ENCODE measurements at places on chromosomes 7 and 10.

- DNase-seq: no peak
Measured at GRCh38 chr7:110962374-110962773, 128.6 kb upstream of the LRRN3 start.

- no peak for DNase-seq
Measured at GRCh38 chr10:67666416-67667034, 29.5 kb downstream of the CTNNA3 start.

- no peak for DNase-seq
Measured at GRCh38 chr7:90229682-90230081, 15.3 kb upstream of the CFAP69 start.

DNA sequence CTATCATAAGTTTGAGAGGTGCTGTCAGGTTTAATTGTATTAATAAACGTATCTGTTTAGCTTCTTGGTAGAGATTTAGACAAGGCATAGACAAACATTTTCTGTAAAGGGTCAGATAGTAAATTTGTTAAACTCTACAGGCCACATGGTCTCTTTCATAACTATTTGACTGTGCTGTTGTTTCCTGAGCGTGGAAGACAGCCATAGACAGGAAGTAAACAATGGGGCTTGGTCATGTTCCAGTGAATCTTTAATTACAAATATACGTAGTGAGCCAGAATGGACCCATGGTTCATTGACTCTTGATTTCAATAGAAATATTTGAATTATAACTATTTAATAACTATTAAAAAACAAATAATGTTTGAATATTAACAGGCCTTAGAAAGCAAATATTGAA is 451.1 kb downstream of the SH2D4B start:
- DNase-seq: no peak

- DNase-seq: peak; percentile 81
Measured at GRCh38 chr7:519484-520390, at the start of gene PDGFA. PDGFA (minus strand) TSS chr7:519846; CDS start chr7:519001, 845 bp downstream.

- no peak for DNase-seq
Measured at GRCh38 chr10:500876-501275, 188.6 kb downstream of the DIP2C start.

- DNase-seq: no peak
Measured at GRCh38 chr7:26193432-26194207, 6.9 kb downstream of the HNRNPA2B1 start.

DNA sequence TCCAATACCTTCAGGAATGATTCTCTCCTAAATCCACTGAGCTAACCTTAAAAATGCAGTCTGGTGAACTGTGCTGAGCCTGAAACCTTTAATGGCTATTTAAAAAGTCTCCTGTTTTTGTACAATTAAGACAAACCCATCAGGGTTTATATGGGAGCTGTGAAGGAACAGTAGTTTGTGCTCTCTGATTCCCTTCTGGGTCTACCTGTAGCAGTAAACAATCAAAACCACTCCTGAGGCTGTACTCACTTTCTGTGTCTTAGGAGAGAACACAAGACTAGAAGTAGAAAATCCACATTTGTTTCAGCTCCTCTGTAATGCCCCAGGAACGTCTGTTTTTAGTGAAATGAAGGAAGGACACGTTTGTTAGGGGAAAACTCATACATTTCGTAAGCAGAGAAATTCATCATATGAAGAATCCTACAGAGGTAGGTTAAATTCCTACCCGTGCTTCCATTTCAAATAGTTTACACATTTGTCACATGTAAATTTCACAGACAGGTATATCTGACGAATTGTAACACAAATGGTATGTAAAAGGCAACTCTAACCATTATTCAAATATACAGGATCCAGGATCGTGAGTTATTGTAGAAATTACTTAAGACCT is 2.6 kb downstream of the CUX1 start:
- no peak for DNase-seq

GRCh38 chr7:88758381-88759229 is 895 bp upstream of the ZNF804B start:
- peak; percentile 67 for DNase-seq

- DNase-seq: no peak
Measured at GRCh38 chr10:48614481-48615390, 9.9 kb upstream of the ARHGAP22 start.

DNA sequence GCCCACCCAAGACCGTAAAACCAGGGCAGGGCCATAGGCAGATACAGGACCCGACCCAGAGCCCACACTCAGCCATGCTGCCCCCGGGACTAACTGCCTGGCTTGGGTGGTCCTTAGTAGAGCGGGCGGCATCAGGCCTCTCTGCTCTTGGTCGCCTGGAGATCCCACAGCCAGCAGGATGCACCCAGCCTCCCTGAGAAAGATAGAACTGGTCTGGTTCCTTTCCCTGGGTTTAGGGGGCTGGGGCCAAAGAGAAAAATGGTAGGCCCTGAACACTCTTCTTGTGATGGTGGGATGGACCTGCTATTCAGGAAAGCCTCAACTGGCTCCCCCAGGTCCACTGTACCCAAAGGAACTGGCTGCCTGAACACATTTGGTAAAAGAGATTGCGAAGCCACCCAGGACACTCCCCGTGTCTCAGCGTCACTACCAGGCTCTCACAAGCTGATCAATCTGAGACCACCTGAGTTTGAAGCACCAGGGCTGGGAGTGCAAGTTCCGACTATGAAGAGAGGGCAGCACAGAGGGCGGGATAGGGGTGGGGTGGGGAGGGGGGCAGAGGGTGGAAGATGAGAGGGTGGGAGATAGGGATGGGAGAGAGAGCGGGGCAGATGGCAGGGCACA is 591.5 kb downstream of the DNAJB6 start:
- DNase-seq: no peak

DNA sequence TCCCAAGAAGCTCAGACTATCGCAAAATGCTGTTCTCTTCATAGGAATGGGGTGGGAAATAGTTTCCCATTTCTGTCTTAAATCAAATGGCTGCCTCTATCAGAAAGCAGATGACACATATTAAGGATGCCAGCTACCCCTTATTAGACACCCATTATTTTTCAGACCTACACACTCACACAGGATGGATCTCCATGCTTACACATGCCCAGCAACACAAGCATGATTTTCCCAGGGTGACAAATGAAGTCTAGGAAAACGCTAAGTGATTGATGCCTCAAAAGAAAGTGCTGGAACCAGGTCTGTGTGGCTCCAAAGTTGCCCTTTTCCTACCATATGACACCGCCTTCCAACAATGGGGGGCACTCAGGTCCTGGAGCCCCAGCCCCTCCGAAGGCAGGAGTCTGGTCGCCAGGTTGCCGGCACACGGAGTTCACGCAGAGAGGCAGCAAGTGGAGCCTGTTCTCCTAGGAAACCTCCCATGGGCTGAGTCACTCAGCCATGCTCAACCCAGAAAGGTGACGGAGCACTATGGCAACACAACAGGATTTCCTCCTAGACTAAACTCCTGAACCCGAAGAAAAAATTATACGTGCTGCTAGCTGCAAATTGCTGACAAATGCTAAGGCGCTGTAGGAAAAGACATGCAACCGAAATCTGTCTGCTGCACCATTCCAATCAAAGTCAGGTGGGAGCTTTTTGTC is 19.8 kb downstream of the VOPP1 start:
- DNase-seq: no peak

DNA sequence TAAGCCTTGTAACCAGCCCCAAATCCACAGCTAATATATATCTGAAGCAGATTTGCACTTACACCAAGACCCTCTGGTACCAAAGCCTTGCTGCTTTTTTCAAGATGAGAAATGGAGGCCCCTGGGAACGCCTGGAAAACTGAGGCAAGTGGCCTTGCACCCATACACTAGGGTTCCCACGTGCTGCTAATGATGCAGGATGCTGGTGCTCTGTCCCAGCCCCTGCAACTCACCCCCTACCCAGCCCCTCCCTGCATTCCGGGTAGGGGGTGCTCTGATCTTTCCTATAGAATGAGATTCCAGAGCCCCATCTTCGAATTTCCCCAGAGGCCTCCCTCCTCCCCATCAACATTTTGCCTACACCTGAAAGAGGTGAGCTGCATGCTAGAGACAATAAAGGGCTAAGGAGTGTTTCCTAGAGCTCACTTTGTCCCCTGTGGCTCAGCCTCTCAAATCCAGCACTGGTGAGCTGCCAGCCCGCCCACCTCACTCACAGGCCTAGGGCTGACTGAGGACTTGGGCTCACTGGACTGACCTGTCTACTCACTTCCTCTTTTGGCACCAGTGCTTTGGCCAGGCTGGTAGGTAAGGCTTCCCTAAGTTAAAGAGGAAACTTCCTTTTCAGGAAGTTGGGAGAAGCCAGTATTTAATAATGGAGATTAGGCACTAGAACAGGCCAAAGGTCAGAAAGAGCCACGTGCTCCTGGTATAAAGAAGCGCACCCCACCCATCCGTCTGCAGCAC is 9.8 kb downstream of the RBP4 start:
- no peak for DNase-seq

GRCh38 chr10:114301951-114302710 is 63.1 kb downstream of the VWA2 start:
- no peak for DNase-seq

DNA sequence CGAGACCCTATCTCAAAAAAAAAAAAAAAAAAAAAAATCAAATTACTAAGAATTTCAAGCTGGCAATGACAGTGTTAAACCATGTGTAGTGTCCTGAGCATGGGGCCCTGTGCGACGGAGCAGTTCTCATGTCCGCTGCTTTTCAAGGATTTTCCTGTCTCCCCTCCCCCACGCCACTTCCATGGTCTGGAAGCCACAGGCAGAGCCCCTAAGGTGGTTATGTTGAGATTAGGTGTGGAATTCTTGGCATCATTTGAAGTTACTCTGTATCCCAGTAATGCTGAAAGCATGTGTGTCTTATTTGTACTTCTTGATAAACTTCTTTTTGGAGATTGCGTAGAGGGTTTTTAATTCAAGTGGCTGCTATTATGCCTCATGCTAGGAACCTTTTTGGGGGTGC is 65.2 kb downstream of the PFKFB3 start:
- DNase-seq: no peak

GRCh38 chr10:61321041-61321857 is 131.9 kb downstream of the TMEM26 start:
- no peak for DNase-seq

DNA sequence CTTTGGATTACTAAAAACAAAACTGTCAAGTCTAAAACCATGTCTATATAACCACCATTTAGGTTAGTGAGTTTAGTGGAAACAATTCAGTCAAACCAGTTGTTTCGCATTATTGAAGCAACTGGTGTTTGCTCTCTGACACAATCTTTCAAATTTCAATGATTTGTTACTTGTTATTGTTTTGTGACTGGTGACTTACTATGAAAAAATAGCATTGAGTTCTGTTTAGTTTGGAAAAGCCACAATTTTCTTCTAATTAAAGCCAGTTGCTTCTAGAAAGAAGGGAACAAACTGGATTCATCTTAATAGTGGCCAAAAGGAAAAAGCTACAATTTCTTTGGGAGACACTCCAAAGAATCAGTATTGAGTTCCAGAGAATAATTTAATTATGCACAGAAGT is 30.4 kb downstream of the LAMB4 start:
- DNase-seq: no peak

DNA sequence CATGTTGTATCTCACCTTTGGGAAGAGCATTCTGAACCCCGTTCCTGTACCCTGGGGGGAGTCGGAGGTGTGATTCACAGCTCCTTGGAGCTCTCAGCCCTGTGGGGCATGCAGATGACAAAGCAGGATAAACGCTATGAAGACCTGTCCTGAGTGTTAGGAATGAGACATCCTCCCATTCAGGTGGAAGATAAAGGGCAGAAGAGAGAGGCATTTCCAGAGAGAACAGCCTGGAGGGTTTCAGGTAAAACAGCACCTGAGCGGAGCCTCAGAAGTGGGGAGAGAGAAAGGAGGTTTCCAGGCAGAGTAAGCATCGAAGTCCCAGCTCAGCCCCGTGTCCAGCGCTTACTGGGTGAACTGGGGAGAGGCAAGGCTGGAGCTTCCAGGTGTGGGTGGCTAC is 288.9 kb downstream of the KLF6 start:
- no peak for DNase-seq

GRCh38 chr7:79495544-79496272 is 42.2 kb upstream of the MAGI2 start:
- no peak for DNase-seq

DNA sequence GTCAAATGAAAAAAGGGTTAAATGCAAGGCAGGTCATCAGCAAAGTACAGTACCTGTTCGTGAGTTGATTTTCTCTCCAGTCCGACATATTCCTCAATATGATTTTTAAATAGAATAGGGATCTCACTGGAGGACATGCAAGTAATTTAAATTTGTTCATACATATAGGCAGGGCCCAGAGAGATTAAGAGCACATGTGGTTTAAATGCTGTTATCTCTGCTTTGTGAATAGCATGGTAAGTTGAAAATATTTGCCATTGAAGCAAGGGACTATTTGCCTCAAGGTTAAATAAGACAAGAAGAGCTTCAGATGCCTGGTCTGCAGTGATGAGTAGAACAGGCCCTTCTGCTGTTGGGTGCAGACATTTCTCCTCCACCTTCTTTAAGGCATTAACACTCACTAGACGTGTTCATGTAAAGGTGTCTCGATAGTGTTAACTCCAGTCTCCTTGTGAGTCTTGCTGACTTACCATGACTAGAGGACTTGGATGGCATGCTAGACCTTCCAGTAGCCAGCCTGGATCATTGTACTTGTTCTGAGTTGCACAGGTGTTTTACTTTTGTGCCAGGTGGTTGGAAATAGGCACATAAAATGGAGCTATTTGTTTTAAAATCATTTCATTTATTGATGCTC is 15.6 kb upstream of the AKR1C3 start:
- DNase-seq: no peak

DNA sequence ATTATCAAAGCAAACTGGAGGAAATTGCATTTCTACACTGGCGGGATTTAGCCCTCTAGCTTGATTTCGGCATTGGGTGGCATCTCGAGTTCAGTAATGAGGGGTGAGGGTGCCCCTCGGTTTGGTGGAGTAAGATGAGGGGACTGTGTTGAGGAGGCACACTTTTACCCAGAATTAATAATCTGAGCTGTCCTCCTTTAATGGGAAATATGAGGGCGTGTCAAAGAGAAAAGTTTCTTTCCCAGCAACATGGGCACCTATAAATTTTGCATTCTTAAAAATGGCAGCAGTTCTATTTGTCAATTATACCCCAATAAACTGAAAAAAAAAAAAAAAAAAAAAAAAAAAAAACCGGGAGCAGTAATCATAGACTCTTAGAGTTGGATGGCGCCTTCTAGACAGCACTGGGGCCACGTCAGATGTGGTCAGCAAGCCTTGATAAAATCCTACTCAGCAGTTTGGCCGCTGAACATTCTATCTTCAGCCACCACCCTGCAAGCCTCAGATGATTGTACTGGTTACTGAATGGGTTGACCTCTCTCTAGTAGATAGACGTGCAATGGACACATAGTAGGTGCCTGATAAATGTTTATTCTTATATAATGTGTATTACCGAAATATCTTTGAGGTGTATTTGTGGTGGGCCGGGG is 931 bp downstream of the PAPSS2 start:
- no peak for DNase-seq

DNA sequence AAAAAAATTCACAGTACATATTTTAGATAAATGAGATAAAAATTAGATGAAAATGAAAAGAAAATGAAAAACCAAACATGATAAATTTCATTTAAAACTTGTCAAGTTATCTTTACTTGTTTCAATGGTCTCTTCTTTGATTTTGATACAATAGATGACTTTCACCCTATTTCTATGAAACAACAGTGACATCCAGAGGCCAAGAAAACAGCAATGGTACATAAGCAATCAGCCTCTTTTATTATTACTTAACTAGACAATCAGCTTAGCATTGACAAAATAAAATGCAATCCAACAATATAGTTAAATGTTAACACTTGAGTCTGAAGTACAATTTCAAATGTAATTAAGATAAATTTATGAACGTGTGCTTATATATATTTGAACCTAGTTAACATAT is 74.8 kb upstream of the GPR37 start:
- DNase-seq: no peak

- DNase-seq: no peak
Measured at GRCh38 chr7:149855361-149856305, 17.5 kb downstream of the ZNF862 start.

All from right forelimb (tissue), 1 donor.